ENCODE measurements at places on chromosomes 3 and 15.

GRCh38 chr3:9732080-9732739 lies 675 bp downstream of the BRPF1 start:
- H3K4me3 ChIP-seq, result peak overlapping the region; percentile 88
- no peak overlapping the region for H3K27ac ChIP-seq
- DNase-seq, result peak; percentile 46
- H3K36me3 ChIP-seq, result peaks cover 23% of the 10 kb centered on the region
- H3K4me1 ChIP-seq, result peaks cover 14% of the 10 kb centered on the region

DNA sequence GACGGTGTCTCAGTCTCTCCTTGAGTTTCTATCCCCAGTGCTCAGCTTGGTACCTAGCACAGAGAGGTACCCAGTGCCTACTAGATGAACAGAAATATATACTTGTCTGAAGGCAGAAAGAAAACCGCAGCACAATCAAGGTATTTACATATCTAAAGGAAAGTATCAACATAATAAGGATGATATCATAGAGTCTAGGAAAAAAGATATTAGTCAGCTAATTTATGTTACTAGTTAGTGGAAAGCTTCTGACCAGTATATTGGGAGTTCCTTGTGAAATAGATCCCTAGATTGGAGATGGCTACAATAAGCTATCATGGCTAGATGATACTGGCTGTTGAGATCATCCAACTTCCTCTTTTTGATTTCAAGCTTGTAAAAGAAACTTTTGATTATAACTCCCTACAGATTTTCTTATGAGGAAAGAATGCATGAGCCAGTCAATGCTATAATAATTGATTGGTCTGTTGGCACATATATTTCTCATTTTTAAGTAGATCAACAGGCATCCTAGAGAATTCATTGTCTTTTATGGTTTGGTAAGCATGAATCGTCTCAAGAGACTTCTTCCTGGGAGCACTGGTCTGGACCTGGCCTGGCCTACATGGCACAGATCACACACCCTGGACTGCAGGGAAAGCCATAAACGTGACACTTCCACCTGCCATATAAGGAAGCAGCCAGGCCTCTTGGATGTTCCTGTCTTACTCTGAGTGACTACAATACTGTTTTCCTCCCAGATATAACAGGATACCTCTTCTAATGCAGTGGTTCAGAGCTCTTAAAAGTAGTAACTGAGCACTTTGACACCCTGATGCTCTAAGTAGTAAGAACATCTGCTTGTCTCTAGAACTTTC lies 60.7 kb downstream of the IMPG2 start:
- no peak overlapping the region for H3K27ac ChIP-seq
- H3K4me1 ChIP-seq, result no peaks in the 10 kb centered on the region
- no peaks in the 10 kb centered on the region for H3K27me3 ChIP-seq
- H3K36me3 ChIP-seq, result no peaks in the 10 kb centered on the region
- no peak overlapping the region for H3K4me3 ChIP-seq

DNA sequence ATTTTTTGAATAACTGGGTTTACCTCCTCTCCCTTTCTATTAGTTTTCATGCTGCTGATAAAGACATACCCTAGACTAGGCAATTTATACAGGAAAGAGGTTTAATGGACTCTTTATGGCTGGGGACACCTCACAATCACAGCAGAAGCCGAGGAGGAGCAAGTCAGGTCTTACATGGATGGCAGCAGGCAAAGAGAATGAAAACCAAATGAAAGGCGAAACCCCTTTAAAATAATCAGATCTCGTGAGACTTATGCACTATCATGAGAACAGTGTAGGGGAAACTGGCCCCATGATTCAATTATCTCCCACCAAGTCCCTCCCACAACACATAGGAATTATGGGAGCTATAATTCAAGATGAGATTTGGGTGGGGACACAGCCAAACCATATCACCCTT lies 2.0 kb upstream of the RSL24D1 start:
- H3K4me3 ChIP-seq, result no peak overlapping the region
- peaks cover 6% of the 10 kb centered on the region for H3K36me3 ChIP-seq
- no peak overlapping the region for H3K27ac ChIP-seq
- H3K4me1 ChIP-seq, result peaks cover 1% of the 10 kb centered on the region
- H3K27me3 ChIP-seq, result no peaks in the 10 kb centered on the region
- no peak for DNase-seq

GRCh38 chr3:14847613-14848541 lies 29.1 kb downstream of the FGD5 start:
- DNase-seq, result no peak
- H3K27me3 ChIP-seq, result peaks cover 72% of the 10 kb centered on the region
- peaks cover 8% of the 10 kb centered on the region for H3K4me1 ChIP-seq
- no peak overlapping the region for H3K27ac ChIP-seq
- no peak overlapping the region for H3K4me3 ChIP-seq
- no peaks in the 10 kb centered on the region for H3K36me3 ChIP-seq

GRCh38 chr3:127455541-127456450 lies 134.7 kb downstream of the TPRA1 start:
- H3K27ac ChIP-seq, result no peak overlapping the region
- H3K36me3 ChIP-seq, result no peaks in the 10 kb centered on the region
- H3K4me1 ChIP-seq, result peaks cover 18% of the 10 kb centered on the region
- peaks cover 75% of the 10 kb centered on the region for H3K27me3 ChIP-seq

DNA sequence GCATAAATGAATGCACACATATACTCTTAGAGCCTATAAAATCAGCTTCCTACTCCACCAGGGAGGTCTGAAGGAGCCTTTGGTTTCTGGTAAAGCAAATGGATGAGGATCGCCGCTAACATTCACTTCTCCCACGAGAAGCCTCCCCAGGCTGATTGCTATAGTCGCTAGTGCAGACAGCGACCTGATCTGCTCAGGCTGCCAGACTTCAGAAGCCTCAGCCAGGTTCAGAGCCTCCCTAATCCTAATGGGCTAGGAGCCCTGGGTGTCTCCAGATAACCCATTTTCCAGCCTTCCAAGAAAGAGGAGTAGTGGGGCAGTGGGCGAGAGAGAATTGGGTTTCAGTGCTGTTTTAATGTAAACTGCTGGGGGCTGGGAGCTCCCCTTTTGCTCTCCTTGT lies 35.4 kb downstream of the TPM1 start:
- no peaks in the 10 kb centered on the region for H3K36me3 ChIP-seq
- no peaks in the 10 kb centered on the region for H3K27me3 ChIP-seq
- H3K27ac ChIP-seq, result no peak overlapping the region

DNA sequence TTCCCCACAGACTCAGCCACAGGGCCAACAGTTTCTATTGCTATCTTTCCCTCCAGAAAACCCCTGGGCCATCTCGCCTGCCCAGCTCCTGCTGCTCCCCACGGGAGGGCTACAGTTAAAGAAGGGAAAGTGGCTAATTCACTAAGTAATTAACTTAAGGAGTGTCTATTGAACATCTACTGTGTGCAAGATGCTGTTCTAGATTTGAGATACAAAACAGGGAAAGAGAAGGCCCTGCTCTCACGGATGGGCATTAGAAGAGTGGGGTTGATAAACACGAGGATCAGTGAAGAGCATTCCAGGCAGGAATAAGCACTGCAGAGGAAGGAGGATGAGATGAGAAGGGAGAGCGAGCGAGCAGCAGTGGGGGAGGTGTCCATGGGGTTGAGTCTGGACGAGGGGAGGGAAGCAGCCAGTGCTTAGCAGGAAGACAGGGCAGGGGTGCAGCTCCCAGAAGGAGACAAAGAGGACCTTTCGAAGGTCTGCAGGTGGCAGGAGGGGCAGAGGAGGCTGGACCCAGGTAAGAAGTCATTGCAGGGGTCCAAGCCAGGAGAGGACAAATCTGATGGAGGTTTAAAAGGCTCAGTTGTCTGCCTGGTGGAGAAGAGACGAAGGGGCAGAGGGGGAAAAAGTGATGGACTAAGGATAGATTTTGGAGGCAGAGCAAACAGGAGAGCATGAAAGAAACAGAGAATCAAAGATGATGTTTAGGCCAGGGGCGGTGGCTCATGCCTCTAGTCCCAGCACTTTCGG lies 64.7 kb downstream of the KLF15 start:
- H3K4me1 ChIP-seq, result peaks cover 10% of the 10 kb centered on the region
- H3K36me3 ChIP-seq, result no peaks in the 10 kb centered on the region
- peaks cover 45% of the 10 kb centered on the region for H3K27me3 ChIP-seq
- no peak overlapping the region for H3K4me3 ChIP-seq
- no peak for DNase-seq

GRCh38 chr3:9883706-9884554 lies 3.9 kb upstream of the CIDEC start:
- H3K4me3 ChIP-seq, result peak overlapping the region; percentile 26
- no peaks in the 10 kb centered on the region for H3K4me1 ChIP-seq
- DNase-seq, result peak; percentile 80

GRCh38 chr3:2172561-2173171 lies 74.0 kb downstream of the CNTN4 start:
- no peaks in the 10 kb centered on the region for H3K4me1 ChIP-seq
- H3K27me3 ChIP-seq, result no peaks in the 10 kb centered on the region
- H3K36me3 ChIP-seq, result no peaks in the 10 kb centered on the region
- no peak overlapping the region for H3K4me3 ChIP-seq
- no peak overlapping the region for H3K27ac ChIP-seq
- no peak for DNase-seq

DNA sequence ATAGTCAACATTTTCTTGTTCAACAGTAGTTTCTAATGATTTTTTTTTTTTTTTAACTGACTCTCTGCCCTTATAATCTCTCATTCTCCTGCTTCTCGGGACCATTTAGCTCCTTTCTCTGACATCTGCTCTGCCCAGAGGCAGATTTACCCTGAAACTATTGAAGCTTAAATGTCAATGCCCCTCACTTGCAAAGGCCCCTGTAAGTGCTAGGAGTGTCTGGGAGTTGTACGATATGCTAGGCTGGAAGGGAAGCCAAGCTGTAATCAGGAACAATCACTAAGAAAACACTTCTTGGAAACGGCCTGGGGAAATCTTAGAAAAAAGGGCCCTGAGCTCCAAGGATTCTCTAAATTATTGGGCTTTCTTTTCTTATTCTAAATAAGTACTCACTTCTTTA lies 5.8 kb upstream of the PLOD2 start:
- peak overlapping the region; percentile 66 for H3K27ac ChIP-seq
- no peaks in the 10 kb centered on the region for H3K27me3 ChIP-seq
- H3K36me3 ChIP-seq, result no peaks in the 10 kb centered on the region

- no peak overlapping the region for H3K4me3 ChIP-seq
- H3K36me3 ChIP-seq, result peaks cover 25% of the 10 kb centered on the region
- H3K27ac ChIP-seq, result no peak overlapping the region
- DNase-seq, result no peak
These were observed 5.2 kb upstream of the SNX4 start for GRCh38 chr3:125525153-125525552.

- no peaks in the 10 kb centered on the region for H3K27me3 ChIP-seq
- no peaks in the 10 kb centered on the region for H3K36me3 ChIP-seq
- no peaks in the 10 kb centered on the region for H3K4me1 ChIP-seq
- DNase-seq, result no peak
- H3K4me3 ChIP-seq, result no peak overlapping the region
- H3K27ac ChIP-seq, result no peak overlapping the region
These were observed 1121.5 kb downstream of the NAALADL2 start for GRCh38 chr3:175980486-175981090.

GRCh38 chr3:25038922-25039321 lies 389.1 kb upstream of the RARB start:
- no peaks in the 10 kb centered on the region for H3K4me1 ChIP-seq
- DNase-seq, result no peak
- no peak overlapping the region for H3K27ac ChIP-seq
- no peaks in the 10 kb centered on the region for H3K27me3 ChIP-seq
- no peaks in the 10 kb centered on the region for H3K36me3 ChIP-seq

DNA sequence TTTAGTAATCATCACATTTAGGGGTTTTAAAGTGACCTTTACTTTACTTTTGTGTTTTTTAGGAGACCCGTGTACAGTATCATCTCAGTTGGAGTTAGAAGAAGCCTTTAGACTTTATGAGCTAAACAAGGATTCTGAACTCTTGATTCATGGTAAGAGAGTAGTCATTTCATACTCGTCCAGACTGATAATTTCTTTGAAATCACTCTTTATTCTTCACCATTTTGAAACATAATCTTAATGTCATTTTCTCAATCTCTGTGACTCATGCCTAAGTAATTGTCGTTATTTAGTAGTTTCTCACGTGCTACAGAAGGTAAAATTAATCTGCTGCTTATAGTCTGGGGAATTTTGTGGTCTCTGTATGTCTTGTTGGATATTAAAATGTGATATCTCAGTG lies 37.7 kb downstream of the PRKCI start:
- peaks cover 8% of the 10 kb centered on the region for H3K4me1 ChIP-seq
- peaks cover 35% of the 10 kb centered on the region for H3K36me3 ChIP-seq
- H3K4me3 ChIP-seq, result no peak overlapping the region
- DNase-seq, result no peak
- H3K27ac ChIP-seq, result no peak overlapping the region

DNA sequence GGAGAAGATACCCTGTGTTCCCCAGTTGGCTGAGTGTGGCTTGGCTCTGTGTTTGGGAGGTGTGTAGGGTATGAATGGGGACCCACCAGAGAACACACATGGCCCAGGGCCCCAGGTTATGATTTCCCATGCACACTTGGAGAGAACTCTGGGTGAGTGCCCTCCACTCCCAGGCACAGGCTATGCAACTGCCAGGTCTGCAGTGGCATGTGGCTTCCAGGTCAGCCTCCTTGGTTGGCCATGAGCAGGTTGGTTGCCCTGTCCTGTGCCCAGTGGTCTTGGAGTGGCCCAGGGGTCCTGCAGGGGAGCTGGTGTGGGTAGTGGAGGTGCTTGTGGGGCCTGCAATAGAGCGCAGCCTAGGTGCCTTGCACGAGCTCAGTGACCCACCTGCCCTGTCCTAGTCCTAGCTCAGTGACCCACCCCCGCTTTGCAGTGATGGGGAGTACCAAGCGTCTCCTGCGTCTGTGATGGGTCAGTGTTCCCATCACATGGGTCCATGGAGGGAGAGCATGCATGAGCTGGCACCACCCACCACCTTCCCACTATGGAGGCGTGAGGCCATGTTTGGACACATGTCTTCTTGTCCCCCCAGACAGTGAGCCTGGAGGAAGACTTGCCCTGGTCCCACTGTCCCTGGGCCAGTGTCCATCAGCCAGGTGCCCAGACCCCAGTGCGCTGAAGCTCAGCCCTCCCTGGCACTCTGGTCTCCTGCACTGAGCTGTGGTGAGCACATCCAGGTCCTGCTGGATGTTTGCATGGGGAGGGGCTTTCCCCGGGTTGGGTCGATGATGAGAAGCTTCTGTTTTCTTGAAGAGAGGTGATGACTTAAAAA lies 217.3 kb downstream of the SNRPN start:
- no peaks in the 10 kb centered on the region for H3K27me3 ChIP-seq
- DNase-seq, result no peak
- no peak overlapping the region for H3K4me3 ChIP-seq
- H3K4me1 ChIP-seq, result no peaks in the 10 kb centered on the region
- no peak overlapping the region for H3K27ac ChIP-seq

DNA sequence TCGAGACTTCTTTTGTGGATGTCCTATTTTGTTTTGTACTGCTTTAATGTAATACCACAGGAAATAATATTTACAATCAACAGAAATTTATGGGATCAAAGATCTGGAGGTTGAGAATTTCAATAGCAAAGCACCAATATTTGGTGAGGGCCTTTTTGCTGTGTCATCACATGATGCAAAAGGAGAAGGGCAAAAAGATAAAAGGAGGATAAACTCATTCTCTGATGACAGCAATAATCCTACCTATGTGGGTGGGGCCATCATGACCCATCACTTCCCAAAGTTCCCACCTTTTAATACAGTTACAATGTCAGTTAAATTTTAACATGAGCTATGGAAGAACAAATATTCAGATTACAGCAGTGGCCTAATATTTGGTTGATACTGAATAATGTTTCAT lies 832.9 kb downstream of the OTOL1 start:
- H3K27me3 ChIP-seq, result no peaks in the 10 kb centered on the region
- no peak for DNase-seq
- H3K27ac ChIP-seq, result no peak overlapping the region
- H3K36me3 ChIP-seq, result no peaks in the 10 kb centered on the region
- no peaks in the 10 kb centered on the region for H3K4me1 ChIP-seq

- peak overlapping the region; percentile 4 for H3K4me3 ChIP-seq
- H3K4me1 ChIP-seq, result peaks cover 4% of the 10 kb centered on the region
- H3K27ac ChIP-seq, result no peak overlapping the region
- no peaks in the 10 kb centered on the region for H3K27me3 ChIP-seq
These were observed 162.3 kb upstream of the TPM1 start for GRCh38 chr15:62880278-62880677.
